ENCODE measurements at places on chromosomes 3 and 15. TPM values are rescaled to one million over a fixed set of nuclear protein-coding genes. Genes with fewer than 3 reads are reported as not detected.

SNAPC5 gene
- 21.8 TPM for total RNA-seq

MAP4 gene
- total RNA-seq, result 129 TPM

TADA3 gene
- total RNA-seq, result 58.3 TPM

LRRC49 gene
- total RNA-seq, result 1.9 TPM

MEIS2 gene
- total RNA-seq, result not detected

IL17RD gene
- total RNA-seq, result 0.28 TPM

DNA sequence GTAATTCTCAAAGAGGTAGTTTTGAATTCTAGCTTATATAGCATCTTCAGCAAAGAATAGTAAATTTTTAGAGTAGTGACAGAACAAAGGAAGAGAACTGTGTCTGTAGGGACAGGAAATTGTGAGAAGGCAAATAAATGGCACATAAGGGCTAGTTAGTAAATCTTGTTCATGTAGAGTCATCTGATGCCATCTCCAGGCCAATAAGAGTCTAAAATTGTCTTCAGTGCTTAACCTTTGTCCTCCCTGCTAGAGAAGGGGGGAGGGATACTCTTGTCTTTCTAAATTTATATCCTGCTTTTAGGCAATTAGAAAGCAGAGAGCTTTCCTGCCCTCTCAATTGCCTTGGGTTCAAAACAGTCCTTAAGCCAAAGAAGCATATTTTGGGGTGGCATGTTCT is 87.0 kb upstream of the DNAJC19 start:
- no peak for DNase-seq

GRCh38 chr3:183327343-183327742 is 74.3 kb downstream of the B3GNT5 start:
- DNase-seq, result no peak

GRCh38 chr3:191369616-191370010 is 39.3 kb upstream of the UTS2B start:
- DNase-seq, result no peak

- no peak for DNase-seq
These were observed 27.8 kb downstream of the ARHGEF3 start for GRCh38 chr3:56773986-56774385.

- DNase-seq, result no peak
These were observed 302.5 kb upstream of the ATP11B start for GRCh38 chr3:182490596-182491491.

- DNase-seq, result no peak
These were observed 2.2 kb downstream of the FOXB1 start for GRCh38 chr15:60006203-60006862.

DNA sequence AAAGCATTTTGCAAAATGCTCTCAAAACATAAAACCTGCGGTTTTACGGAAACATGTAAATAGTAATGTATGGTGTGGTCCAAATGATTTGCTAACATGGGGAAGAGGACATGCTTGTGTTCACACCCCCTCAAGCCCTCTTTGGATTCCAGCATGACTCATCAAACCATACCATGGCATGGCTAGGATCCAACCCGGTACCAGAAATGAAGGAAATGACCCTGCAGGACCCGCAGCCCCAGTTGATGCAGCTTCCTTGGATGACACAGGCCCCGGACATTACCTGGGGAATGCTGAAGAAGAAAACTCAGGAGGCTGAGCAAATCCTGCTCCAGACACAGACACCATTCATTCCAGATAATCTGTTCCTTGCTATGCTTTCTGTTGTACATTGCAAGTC is 222.9 kb downstream of the DTWD1 start:
- DNase-seq, result no peak

- no peak for DNase-seq
These were observed 57.5 kb downstream of the RBMS3 start for GRCh38 chr3:29338377-29338776.

DNA sequence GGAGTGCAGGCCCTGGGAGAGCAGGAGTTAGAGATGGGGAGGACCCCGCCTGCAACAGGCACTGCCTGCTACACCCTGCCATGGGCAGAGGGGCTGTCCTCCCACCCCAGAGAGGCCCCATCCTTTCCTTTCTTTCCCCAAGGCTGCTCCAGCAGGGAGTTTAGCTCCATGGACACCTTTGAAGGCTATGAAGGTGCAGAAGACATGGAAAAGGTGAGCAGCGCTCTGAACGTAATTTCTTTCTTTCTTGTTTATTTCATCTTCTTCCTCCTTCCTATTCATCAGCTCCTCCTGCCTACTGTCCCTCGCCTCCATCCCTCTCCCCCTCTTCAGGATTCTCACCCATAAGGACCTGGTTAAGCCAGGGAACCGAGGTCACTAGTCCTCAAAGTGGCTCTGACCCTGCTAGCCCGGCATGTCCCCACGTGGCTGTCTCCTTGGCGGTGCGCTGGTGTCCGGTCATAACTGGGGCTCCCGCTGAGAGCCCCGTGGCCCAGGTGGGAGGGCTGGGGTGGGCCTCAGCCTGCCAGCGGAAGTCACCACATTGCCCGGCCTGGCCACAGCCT is 16.0 kb upstream of the ADIPOQ start:
- DNase-seq, result no peak

- no peak for DNase-seq
These were observed 152.1 kb downstream of the UACA start for GRCh38 chr15:70611286-70611685.

- peak; percentile 70 for DNase-seq
These were observed 57.8 kb upstream of the HRH1 start for GRCh38 chr3:11096266-11097139.

DNA sequence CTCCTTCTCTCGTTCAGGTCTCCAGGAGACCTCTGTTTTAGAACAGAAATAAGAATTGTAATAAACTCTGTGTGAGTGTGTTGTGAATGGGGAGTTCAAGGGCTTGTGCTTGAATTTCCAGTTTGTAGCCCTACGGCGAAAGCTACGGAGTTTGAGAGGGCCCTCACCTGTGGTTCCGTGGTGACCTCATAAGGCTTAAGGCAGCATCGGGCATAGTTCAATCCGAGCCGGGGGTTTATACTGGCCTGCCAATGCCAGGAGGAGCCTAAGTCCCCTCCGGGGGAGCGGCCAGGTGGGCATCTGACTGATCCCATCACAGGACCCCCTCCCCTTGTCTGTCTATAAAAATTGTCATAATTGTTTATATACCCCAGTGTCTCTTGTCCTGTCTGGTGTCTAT is 43.7 kb downstream of the ZBTB11 start:
- DNase-seq, result no peak

- DNase-seq, result no peak
These were observed 117.3 kb downstream of the ETFA start for GRCh38 chr15:76193934-76194333.

DNA sequence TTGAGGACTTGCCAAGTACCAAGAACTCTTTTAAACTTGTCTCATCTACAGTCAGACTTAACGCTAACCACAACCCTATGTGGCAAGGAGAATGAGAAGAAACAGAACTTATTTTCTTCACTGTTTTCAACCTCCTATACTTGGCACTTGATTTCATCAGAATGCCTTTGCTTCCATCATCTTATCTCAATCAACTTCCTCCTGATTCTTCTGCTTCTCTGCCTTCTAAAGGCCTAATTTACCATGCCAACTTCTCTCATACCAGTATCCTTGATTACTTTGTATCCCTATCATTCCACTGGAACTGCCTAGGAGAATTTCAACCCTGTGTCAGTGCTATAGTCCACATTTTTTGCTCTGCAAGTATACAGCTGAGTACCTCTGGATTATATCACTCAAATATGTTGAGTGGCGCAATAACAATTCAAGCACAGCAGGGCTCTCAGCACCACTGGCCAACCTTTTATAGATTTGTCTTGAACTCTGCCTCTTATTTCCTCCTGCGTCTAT is 413.6 kb downstream of the ROBO1 start:
- DNase-seq, result no peak

DNA sequence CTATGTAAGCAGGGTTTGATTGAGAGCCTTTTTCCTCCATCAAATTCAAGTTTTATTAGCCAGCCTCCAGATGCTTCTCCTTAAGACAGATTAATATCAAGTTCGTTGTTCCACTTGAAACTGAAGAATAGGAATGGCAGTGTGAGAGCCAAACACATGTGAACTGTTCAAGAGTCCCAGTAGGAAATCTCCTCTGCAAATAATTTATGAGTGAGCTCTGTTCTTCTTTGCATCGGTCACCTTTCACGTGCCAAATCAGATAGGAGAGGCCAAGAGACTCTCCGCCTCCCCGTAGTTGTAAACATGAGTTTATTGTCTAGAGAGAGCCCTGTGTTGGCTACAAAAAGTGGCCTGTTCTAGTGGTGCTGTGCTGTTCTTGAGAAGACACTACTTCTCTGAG is 372.1 kb upstream of the NR2F2 start:
- DNase-seq, result no peak

GRCh38 chr3:167691366-167691765 is 37.6 kb upstream of the WDR49 start:
- peak; percentile 78 for DNase-seq

All from natural killer cell treated with Interleukin-12 subunit alpha and Interleukin-12 subunit beta and Interleukin-15 and Interleukin-18, amount 100 ng/mL, for 72 hours (primary cell).